ENCODE measurements at places on chromosomes 11 and 22.

DNA sequence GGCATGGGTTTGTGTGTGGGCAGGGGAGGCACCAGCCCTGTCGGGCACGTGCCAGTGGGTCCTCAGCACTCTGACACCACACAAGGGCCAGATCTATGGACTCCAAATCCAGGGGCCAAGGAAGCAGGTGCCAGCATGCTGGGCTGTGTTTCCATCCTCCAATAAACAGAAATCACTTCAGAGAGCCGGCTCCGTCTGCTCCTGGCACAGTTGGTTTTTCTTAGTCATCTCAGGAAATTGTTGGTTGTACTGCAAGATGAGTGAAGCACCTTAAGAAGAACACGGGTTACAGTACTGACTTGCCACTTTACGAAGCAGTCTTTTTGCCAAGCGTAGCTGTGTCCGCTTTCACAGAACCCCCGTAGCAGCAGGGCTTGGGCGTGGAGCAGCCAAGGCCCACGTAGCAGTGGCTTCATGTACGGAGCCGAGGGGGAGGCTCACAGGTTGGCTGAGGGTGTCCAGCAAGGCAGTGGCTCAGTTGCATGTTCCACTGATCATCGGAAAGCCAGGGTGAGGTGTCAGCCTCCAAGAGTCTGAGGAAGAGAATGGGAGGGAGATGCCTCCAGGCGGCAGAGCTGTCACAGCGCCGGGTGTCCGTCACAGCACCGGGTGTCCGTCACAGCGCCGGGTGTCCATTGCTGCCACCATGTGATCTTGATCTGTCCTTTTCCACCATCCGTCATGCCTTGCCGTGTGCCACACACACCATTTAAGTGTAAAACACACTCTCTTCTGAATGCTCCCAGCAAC, 314.9 kb downstream of the CTTN start:
- no peak for DNase-seq

DNA sequence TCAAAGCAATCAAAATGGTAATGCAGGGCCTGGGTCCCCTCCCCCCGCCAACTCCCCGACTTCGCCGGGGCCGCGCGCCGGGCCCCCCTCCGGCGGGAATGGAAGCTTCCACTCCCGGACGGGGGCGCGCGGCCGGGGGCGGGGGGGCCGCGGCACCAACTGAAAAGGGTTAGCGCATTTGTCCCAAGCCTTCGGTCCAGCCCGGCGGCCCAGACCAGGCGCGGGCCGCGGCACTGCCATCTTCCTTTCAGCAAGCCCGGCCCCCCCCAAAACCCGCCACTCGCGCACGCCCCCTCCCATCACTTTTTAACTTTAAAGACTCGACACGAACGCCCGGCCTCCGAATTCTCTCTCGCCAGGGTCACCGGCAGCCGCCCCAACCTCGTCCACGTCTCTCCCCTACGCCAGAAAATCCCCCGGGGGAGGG, 2.8 kb downstream of the PHF21B start:
- no peak for DNase-seq

GRCh38 chr22:23281406-23282088, 101.2 kb downstream of the BCR start:
- no peak for DNase-seq

- DNase-seq = no peak
These were observed 5.8 kb downstream of the VSTM5 start for GRCh38 chr11:93844568-93844967.

GRCh38 chr11:134562941-134563471, 151.0 kb upstream of the B3GAT1 start:
- no peak for DNase-seq

- DNase-seq = no peak
These were observed 208.1 kb downstream of the TBC1D22A start for GRCh38 chr22:46970411-46971098.

DNA sequence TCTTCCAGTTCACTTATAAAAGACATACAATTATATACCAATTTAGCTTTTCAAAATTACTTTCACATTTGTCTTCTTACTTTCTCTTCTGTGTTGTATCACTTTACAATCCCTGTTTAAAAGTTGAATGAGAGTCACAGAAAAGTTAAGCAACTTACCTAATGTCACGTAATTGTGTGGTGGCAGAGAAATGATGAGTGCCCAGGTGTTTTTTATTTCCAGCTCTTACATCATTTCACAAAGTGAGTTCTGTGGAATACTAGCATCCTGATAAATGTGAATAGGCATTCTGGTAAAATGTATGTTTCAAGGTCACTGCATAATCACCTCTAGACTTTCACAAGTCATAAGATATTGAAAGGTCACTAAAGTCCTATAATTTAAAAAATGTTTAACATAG, 133.0 kb upstream of the FIBIN start:
- no peak for DNase-seq

GRCh38 chr11:74470526-74470925, 3.2 kb upstream of the KCNE3 start:
- DNase-seq = no peak

DNA sequence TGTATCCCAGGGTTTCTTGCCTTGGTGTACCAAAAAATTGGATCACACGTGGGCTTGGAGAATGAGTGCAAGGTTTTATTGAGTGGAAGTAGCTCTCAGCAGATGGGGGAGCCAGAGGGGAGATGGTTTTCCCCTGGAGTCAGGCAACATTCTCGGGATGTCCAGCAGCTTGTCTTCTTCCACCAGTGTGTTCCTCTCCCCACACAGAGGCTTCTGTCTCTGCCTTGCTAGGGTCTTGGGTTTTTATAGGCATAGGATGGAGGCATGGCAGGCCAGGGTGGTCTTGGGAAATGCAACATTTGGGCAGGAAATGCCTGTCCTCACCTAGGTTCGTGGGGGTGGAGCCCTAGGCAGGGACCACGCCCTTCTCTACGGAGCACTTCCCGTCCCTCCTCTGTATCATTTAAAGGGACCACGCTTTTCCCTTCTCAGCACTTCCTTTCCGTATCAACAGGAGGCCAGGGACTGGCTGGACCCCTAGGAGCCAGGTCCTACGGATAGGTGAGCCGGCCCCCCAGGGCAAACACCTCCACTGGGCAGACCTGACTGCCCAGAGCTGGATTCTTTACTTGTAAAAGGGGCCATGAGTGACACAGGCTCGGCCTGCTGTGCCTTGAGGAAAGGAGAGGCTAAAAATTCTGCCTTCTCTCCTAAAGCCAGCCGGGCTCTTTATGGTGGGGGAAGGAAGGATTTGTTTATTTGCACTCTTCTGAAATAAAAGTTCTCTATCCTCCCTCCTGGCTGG, 55.3 kb upstream of the CCDC188 start:
- peak; percentile 28 for DNase-seq

GRCh38 chr22:23045461-23045860, 24.9 kb upstream of the GNAZ start:
- DNase-seq = no peak

- DNase-seq = no peak
These were observed 941 bp downstream of the CLCF1 start for GRCh38 chr11:67372321-67372992.

DNA sequence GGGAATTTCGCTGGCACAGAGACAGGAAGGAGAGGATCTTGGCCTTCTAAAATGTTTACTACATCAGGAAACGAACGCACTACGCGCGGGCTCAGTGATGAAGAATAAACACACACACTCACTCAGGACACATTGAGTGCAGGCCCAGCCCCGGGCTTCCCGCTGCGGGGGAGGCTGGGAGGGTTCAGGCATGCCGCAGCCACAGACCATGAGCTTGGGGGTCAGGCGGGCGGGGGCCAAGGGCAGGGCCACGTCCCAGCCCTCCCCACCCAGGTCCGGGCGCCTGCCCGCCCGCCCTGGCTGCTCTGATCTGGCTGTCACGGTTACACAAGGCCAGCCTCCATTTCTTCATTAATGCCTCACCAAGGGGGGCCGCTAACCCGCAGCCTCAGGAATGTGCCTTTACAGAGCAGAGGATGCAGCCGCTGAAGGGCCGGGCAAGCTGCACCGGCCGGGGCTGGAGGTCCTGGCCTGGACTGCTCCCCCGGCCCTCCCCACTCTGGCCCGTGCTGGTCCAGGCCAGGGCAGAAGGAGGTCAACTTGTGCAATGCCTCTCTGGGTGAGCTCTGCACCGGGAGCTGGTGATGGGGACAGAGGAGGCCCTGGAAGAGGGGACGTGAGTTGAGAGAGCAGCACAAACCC, 41.7 kb downstream of the IGF2 start:
- DNase-seq = peak; percentile 74

- peak; percentile 74 for DNase-seq
These were observed 35.2 kb downstream of the LRFN4 start for GRCh38 chr11:66891851-66892660.

GRCh38 chr11:70551351-70552166, 153.2 kb downstream of the CTTN start:
- DNase-seq = no peak

GRCh38 chr11:77081381-77081851, 14.6 kb downstream of the CAPN5 start:
- no peak for DNase-seq

- no peak for DNase-seq
These were observed 227.5 kb upstream of the NARS2 start for GRCh38 chr11:78802058-78802761.

GRCh38 chr22:24319451-24319850, 48.8 kb downstream of the SPECC1L start:
- DNase-seq = no peak

GRCh38 chr11:127042445-127042844, 41.9 kb upstream of the KIRREL3 start:
- peak; percentile 85 for DNase-seq

DNA sequence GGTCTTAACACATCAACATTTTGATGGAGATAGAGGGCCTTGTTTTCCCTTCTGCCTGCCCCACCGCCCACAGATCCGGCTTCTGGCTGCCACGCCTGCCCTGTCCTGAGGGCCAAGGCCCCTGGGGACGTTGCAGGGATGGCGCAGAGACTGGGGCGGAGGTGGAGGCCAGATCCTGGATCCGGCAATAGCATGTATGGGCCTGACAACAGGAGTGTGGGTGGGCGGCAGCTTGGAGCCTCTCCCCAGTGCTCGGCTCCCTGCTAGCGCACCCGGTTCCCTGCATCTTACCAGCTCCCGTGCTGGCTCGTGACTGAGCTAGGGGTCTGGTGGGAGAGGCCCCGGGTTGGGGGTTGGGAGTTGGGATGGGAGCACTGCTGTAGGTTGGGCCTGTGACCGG, 95.6 kb downstream of the ZBTB16 start:
- no peak for DNase-seq

GRCh38 chr11:8729837-8730696, 47.5 kb downstream of the RPL27A start:
- DNase-seq = no peak

DNA sequence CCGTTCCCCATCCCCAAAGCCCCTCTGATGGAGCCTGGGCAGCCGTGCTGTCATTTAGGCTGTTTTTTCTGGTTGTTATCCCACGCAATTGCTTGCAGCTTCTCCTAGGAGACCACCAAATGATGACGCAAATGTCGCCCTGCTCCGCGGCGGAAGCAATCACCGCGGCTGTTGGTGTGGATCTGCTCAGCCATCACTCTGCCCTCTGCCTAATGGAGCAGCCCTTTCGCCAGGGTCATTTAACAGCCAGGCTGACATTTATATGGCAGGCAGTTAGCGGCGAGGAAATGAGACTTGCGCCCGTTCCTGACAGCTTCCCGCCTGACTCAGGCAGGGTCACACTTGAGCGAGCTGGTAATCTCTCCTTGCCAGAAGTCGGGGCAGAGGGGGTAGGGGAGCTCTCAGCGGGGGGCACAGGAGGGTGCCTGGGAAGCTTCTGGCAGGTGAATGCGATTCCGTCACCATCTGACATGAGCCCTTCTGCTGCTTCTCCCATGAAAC, 97.9 kb upstream of the RTL6 start:
- no peak for DNase-seq

DNA sequence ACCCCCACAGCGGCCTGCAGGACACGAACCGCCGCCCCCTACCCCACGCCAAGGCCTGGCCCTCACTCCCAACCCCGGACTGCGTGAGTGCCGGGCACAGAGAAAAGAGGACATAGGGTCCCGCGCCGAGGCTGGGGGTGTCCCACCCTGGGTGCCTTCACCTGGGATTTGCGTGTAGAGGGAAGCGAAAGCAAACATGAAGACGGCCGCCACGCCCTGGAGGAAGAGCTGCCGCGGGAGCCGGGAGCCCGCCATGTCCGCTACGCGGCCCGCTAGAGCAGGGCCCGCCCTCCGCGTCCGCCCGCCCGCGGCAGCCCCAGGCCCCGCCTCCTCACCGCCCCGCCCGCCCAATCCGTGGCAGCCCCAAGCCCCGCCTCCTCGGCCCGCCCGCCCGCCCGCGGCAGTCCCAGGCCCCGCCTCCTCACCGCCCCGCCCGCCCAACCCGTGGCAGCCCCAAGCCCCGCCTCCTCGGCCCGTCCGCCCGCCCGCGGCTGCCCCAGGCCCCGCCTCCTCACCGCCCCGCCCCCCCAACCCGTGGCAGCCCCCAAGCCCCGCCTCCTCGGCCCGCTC, at the start of gene LMF2:
TSS of gene LMF2 (minus strand) at position 282 of the 570 bp plus-strand sequence. CDS start at position 255, 27 bp downstream.
- DNase-seq = no peak

DNA sequence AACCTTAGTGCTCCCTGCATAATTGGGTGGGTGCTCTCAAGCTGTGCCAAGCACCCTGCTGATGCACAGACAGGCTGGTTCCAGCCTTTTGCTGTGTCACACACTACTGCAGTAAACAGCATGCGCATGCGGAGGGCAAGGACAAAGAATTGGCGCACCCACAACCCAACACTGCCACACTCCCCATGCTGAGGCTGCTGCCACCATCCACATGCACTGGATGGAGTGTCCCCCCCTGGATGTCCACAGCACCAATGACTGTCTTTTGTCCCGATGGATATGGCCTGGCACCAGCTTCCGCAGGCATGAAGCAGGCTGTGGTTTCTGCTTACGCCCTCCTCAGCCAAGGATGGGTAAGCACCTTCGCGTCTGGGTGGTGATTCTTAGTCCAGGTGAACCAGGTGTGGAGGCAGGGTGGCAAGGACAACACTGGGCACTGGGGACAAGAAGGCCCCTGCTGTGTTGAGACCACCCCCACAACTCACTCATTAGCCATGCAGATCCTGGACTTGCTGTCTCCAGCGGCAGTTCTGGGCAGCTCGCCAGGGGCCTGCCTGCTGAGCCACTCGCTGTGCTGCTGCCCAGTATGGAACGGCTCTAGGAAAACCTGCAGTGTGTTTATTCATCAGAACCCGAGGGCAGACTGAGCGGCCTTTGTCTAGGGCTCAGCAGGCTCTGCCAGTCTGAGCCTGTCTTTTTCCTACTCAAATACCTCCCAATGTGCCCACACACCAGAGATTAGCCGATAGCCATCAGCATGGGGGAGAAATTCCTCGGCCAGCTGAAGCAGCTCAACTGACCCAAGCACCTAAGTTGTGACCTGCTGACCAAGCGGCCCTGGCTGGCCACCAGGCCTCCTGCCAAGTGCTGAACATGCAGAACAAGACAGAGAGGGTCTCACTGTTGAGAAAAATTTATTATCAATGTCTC, 8.2 kb upstream of the NAP1L4 start:
- no peak for DNase-seq
